ENCODE measurements at places on chromosomes 2 and 18.

GRCh38 chr2:241033994-241034393 lies 35.6 kb downstream of the SNED1 start:
- no peak for DNase-seq

DNA sequence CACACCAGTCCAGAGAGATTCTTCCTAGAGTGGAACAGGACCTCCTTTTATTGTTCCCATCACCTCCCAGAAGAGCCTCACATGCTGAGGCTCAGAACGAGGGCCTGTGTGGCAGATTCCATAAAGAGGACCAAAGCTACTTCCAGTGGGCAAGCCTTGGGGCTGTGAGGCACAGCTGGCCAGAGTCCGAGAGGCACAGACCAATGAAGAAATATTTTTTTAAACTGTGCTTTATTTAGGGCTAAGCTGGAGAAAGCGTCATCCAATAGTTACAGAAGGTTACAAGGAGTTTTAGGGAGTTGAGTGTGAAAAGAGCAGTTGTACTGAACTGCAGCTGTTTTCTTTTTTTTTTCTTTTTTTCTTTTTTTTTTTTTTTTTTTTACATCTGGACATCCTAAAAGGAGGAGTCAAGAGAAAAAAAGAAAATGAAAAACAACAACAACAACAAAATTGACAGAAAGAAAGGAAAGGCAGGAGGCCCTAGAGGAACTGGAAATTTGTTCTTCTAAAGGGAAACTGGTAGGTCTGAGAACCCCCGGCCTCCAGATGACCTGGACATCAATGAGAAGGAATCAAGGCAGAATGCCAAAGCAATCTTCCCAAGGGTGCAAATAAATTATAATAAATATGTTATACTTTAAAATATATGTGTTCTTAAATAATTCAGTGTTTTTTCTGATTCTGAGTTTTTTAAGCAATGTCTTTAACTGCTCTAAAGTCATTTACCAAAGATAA lies 322.6 kb downstream of the CELF4 start:
- DNase-seq: no peak

- DNase-seq: no peak
Measured at GRCh38 chr2:135175177-135175576, 123.1 kb downstream of the RAB3GAP1 start.

DNA sequence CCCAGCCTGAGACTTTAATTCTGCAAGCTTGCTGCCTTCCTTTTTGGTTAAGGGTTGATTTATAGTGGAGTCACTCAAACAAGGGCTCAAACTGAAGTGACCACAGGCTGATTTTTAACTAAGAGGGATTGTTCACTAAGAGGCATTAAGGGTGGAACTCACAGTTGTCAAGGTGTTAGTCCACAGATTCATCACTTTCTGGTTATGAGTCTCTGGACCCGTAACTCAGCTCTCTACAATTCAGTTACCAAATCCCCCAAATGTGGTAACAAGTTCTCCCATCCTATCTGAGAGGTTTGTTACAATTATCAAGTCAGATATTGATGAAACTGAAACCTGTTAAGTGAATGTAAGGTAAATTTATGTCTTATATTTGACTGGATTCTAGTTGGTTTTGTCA lies 185.9 kb upstream of the KLHL14 start:
- no peak for DNase-seq
